Activated CD4-positive, alpha-beta T cell treated with anti-CD3 and anti-CD28 coated beads for 1 hour (primary cell): ENCODE measurements at places on chromosomes 1 and 21.

- DNase-seq, result no peak
These were observed 31.9 kb upstream of the LRRC3 start for GRCh38 chr21:44423312-44423821.

DNA sequence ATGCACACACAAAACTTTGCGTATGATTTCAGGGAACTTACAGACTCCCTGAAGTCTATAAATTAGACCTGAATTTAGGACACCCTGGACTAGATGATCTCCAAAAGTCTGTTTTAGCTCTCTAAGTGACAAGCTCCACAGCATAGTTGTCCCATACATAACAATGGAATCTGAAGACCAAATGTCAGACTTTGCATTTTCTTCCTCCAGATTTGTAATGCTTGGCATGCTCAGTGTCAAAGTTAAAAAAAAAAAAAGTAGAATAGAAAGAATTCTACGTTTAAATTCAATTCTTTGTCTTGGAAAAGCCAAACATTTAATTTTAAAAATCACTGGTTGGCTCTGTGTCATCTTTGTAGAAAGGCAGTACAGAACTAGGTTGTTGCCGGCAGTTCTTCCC, 66.7 kb downstream of the OLFML2B start:
- no peak for DNase-seq

DNA sequence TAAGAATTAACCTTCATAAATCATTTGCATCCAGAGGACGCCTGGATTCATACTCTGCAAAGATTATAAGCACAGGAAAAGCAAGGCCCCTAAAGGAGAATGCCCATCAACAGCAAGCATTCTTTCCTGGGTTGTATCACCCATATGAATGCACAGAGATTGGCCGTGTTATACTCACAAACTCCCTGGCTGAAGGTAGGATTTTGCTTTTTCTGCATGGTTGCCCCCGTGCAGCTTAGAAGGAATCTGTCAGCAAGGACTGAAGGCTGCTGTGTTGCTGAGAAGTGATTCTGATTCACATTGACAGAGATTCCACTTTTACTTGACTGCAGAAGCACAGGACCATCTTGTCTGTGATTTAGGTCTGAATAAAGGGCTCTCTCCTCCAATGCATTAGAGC, 283.0 kb downstream of the LRRIQ3 start:
- no peak for DNase-seq

GRCh38 chr1:116529199-116529631, 41.6 kb downstream of the CD58 start:
- DNase-seq, result no peak

- no peak for DNase-seq
These were observed 57.8 kb upstream of the TARBP1 start for GRCh38 chr1:234536741-234537140.

DNA sequence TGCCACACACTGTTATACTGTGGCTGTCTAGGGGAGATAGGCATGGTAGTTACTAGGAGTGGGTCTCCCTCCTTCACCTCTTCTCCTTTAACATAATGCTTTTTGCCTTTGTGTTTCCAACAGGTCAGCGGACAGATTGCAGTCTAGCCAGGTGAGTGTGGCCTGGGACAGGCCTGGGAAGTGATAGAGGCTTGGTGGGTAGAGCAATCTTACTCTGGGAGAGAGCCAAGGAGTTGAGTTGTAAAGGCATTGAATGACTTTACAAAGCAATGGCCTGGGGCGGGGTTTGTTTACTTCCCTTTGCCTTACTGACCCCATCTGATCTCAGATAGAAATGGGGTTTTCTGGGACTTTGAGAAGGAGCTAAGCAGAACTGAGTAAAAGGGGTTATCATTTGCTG, 51.0 kb upstream of the IKBKE start:
- DNase-seq, result no peak

- no peak for DNase-seq
These were observed 63.1 kb downstream of the TMPRSS15 start for GRCh38 chr21:18340387-18340942.
